ENCODE measurements at places on chromosomes 2 and 18.
A peak's percentile ranks its signal among the peaks of the same experiment; 100 is the strongest.

DNA sequence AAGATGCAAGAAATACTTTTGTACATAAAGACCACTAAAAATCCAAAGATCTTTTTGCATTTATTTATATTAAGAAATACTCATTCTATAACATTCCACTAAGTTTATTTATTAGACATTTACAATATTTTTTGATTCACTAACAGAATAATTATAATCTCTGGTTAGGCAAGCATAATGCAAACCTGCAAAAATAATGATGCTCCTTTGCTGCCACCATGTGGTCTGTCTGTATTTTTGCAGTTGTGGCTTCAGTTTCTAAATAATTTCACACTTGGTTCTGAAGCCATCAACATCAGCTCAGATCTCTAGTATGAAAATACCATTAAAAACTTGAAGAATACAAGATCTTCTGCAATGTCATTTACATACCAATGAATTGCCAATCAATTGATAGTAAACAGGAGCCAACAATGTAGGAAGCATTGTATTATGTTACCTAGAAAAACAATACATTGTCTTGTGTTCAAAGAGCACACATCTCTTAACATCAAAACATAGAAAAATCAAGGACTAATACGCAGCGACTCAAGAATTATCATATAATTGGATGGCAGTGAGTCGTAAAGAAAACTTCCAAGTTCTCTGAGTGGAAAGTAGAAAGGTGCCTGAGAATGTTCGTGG, 28.8 kb upstream of the WDR75 start:
- DNase-seq: peak; percentile 72

GRCh38 chr2:79782576-79783452, 270.0 kb downstream of the CTNNA2 start:
- DNase-seq: no peak

DNA sequence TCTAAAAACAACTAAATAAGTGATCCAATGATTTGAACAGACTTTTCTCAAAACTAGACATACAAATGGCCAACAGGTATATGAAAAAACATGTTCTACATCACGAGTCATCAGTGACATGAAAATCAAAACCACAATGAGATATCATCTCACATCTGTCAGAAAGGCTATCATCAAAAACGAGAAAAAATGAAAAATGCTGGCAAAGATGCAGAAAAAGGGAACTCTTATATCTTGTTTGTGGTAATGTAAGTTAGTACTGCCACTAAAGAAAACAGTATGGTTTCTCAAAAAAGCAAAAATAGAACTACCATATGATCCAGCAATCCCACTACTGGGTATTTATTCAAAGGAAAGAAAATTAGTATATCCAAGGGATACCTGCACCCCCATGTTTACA, 255.3 kb upstream of the FBXO11 start:
- DNase-seq: no peak

GRCh38 chr2:46471-47345, at the start of gene FAM110C:
TSS of gene FAM110C (minus strand) at chr2:46505. CDS start at chr2:46385, 120 bp downstream.
- peak; percentile 3 for DNase-seq

GRCh38 chr18:5144629-5145028, 52.4 kb downstream of the AKAIN1 start:
- no peak for DNase-seq

GRCh38 chr2:5377323-5377722, 314.9 kb upstream of the SOX11 start:
- no peak for DNase-seq

DNA sequence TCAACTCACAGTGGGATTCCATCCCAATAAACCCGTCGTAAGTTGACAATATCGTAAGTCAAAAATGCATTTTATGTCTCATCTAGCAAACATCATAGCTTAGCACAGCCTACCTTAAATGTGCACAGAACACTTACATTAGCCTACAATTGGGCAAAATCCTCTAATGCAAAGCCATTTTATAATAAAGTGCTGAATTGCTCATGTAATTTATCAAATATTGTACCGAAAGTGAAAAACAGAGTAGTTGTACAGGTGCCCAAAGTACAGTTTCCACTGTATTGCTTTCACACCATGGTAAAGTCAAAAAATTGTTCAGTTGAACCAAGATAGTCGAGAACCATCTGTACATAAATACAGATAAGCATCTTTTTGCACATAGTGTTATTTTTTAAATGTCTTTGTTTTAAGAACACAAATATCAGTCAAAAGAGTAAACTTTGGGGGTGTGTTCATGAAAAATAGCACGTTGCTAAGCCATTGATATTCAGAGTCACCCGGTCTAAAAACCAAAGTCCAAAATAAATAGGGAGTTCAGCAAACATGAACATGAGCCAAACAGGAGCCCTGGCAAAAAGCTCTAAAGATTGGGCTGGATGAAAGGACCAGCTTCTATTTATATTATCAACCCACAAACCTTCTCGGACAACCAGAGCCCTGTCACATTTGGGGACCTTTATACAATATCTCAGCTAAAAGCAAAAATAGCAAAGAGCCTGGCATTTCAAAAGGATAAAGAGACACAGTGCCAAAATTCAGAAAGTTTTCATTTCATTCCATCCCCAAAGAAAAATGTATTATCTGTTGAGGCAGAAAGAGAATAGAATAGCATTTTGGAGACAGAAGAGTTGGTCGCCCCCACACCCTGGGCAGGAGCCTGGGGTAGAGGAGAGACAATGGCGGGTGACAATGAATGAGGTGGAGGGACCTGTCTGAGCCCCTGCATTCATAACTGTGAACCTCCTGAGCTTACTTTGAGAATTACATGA, 105.9 kb upstream of the SH3BP4 start:
- DNase-seq: no peak

DNA sequence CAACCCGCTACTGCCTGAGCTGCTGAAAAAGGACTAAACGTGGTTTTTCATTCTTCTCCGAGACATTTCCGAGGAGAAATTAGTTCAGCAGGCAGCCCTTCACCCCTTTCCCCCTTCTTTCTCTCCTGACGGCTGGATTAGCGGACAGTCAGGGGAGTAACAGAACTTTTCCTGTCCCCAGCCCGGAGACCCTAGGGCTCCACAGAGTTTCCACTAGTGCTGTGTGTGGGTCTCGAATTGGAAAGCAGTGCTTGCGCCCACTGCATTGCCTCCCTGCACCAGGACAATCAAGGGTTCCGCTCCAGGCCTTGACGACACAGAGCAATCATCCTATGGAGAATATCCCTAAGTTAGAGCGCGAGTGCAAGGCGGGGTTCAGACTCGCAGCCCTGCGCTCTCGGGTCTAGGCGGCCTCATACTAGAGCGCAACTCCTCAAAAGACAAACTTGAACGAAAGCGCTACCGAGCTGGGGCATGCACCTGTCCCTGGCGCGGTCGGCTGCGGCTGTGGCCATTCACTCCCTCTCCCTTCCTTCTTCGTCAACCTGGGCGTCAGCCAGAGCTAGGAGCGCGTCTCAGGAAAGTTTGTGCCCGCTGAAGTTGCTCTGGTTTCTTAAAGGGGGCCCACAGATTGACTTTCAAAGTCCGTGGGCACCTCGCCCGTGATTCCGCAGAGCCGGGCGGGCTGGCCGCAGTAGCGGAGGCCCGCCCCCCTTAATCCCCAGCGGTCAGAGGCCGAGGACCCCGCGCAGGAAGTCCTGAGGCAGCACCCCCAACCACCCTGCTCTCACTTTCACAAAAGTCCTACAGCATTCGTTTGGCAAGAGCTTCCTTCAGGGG, 801 bp downstream of the OSR1 start:
- peak; percentile 54 for DNase-seq

- DNase-seq: no peak
Observed at GRCh38 chr2:166841679-166842078, 46.6 kb upstream of the XIRP2 start.

- DNase-seq: peak; percentile 16
Observed at GRCh38 chr2:227222292-227222691, 57.9 kb downstream of the COL4A3 start.

GRCh38 chr18:78924301-78924700, 55.3 kb upstream of the SALL3 start:
- DNase-seq: no peak

- no peak for DNase-seq
Observed at GRCh38 chr2:30781961-30782533, 25.2 kb downstream of the CAPN13 start.

GRCh38 chr18:48667276-48668254, 128.7 kb downstream of the CTIF start:
- peak; percentile 39 for DNase-seq

GRCh38 chr2:7621018-7621814, 704.0 kb downstream of the RNF144A start:
- no peak for DNase-seq

DNA sequence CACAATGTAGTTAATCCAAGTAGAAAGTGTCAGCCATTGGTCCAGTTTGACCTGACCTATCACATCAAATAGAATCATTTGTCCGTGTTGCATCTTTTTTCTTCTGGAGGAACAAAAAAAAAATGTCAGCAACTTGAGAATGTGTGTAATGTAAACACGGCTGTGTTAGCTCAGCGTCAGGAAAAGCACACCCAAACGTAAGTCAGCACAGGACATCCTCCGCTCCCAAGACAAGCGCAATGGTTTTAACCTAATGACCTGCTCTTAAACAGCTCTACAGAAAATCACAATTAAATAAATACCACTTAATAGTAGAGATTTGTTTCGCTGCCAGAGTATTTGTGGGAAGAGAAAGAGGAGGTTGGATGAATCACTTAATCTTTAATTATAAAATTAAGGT, 59.4 kb downstream of the OSR1 start:
- DNase-seq: peak; percentile 40

GRCh38 chr2:41937464-41937906, 110.3 kb upstream of the PKDCC start:
- no peak for DNase-seq

DNA sequence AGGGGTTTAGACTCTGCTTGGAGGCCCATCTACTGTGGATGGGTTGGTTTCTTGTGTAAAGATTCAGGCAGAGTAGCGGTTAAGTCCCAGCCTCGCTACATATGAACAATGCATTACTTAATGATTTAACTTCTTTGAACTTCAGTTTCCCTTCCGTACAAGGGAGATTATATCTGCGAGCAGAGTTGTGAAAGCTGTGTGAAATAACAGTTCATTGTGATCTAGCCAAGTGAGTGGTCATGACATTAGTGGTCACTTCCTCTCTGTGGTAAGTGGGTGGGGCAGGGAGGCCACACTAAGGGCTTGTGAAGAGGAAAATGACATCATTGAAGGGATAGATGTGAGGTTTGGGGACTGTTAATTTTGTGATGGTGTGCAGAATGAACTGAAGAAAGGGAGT, 14.1 kb upstream of the MEX3C start:
- DNase-seq: peak; percentile 51

GRCh38 chr2:150531591-150531990, 44.1 kb upstream of the RND3 start:
- DNase-seq: peak; percentile 67

DNA sequence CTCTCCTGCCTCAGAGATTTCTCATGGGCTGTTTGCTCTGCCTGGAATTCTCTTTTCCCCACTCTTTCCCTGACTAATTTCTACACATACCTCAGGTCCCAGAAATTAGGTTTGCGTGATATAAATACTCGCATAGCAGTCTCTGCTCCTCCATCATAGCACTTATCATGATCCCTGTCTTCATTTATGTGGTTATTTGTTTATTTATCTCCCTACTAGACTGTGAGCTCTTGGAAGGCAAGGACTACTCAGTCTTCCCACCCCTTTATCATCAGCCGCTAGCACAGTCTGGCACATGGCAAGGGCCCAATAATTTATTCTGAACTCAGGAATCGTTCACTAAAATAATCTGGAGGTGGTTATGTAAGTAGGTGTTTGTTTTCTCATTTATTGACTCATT, 79.3 kb downstream of the ADCYAP1 start:
- DNase-seq: peak; percentile 6

DNA sequence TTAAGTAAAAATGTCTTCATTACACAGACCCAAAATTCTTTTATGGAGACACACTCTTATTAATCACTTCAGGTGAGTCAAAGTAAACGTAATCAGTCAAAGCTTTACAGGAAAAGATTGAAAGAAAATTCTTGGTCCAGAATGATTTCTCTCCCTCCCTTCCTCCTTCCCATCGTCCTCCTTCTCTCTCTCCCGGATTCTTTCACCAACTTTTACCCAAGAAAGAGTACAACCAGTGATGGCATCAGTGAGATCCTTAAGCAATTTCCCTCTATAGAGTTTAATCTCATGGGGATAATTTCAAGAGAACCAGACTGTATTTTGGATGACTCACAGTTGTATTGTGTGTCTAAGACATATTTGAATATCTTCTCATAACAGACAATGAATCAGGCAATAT, 258.1 kb downstream of the ALK start:
- peak; percentile 21 for DNase-seq

GRCh38 chr2:240579771-240580614, 6.5 kb upstream of the CAPN10 start:
- peak; percentile 91 for DNase-seq

- DNase-seq: no peak
Observed at GRCh38 chr2:181520253-181520652, 63.1 kb downstream of the ITGA4 start.

Data from EH (cell line).